Mesothelial cell of epicardium (in vitro differentiated cells): ENCODE measurements at places on chromosomes 5 and 9. TPM values are rescaled to one million over a fixed set of nuclear protein-coding genes. Genes with fewer than 3 reads are reported as not detected.

The PRUNE2 gene
- 3.1 to 3.5 TPM (median 3.4 TPM) in 3 replicates for total RNA-seq

The FBP2 gene
- total RNA-seq, result not detected in 3 replicates

The TAS2R1 gene
- not detected in 3 replicates for total RNA-seq

The PHPT1 gene
- total RNA-seq, result 159 to 168 TPM (median 168 TPM) in 3 replicates

The CDH18 gene
- 2.1 to 3.7 TPM (median 2.8 TPM) in 3 replicates for total RNA-seq

The FAM78A gene
- total RNA-seq, result 0.54 to 0.80 TPM (median 0.64 TPM) in 3 replicates

The SPARC gene
- 2,843 to 2,896 TPM (median 2,890 TPM) in 3 replicates for total RNA-seq
